ENCODE measurements at places on chromosomes 13 and 19. TPM values are rescaled to one million over a fixed set of nuclear protein-coding genes. Genes with fewer than 3 reads are reported as not detected.
A peak's percentile ranks its signal among the peaks of the same experiment; 100 is the strongest.

DNA sequence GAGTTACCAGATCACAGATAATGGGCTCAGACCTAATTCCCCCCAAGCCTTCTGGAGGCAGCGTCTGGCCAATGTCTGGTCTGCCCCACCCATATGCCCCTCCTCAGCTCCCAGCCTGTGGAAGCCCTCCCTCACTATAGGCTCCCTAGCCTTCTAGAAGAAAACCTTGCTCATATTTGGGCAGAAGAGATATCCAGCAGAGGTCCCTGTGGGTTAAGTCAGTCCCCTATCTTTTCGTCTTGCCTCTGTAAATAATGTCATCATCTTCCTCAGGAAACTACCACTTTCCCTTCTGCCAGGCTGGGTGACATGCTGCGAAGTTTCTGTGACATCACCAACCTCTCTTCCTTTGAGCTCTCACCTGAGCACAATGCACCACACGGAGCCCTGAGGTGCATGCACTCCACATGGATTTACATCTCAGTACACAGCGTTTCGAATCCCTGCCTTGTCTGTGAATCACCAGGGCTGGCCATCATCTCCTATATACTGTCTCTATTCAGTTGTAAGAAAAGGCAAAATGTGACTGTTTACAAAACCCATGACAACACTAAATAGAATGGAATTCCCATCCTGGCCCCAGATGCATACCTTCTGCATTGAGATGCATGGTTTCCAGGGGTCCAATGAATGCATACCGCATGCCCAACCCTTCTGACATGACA, 112.8 kb downstream of the CRYL1 start:
- peak; percentile 40 for ATAC-seq

DNA sequence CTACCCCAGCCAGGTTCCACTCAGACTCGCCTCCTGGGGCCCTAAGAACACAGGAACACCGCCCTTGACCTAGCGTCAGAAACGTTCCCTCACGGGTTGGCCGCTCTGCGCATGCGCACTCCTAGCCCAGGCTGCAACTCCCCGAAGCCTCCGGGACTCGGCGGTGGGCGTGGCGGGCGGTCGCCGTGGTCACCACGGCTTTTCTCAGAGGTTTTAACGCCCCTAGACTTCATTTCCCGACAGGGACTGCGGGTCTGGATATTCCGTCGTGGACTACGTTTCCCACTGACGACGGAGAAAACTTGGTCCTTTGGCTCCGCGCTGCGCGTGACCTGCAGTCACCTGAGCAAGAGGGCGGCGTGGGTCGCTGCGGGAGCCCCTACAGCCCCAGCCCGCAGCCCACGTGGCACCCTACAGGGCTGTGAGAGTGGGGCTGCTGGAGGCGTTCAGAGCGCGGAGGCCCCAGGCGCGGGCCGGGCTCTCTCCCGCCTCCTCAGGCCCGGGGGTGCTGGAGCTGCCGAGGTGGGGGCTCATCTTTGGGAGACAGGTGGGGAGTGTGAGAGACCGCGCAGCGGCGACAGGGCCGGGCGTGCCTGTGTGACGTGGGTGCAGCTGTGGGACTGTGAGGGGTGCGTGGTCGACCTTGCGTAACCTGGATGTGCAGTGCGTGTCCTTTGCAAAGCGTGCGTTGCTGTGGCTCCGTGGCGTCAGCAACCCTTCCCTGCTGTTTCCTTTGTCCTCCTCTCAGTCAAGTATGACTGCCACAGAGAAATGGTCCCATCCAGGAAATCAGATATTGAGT, 38.0 kb upstream of the ZNF573 start:
- peak; percentile 38 for ATAC-seq

GRCh38 chr19:45471111-45471930, 3.5 kb downstream of the FOSB start:
- no peak for ATAC-seq

Gene DYRK1B
- total RNA-seq = 10.1 TPM

Gene LILRA1
- total RNA-seq = 0.16 TPM

Gene CEACAM7
- 71.9 TPM for total RNA-seq

Gene TNFSF11
- 0.20 TPM for total RNA-seq

Gene DKKL1
- 0.24 TPM for total RNA-seq

Gene MYBPC2
- 0.08 TPM for total RNA-seq

Gene PCDH17
- total RNA-seq = 2.1 TPM

All from esophagus mucosa (tissue), 1 donor.